ENCODE measurements at places on chromosomes 6 and 20. TPM values are rescaled to one million over a fixed set of nuclear protein-coding genes. Genes with fewer than 3 reads are reported as not detected.

TAPBP gene
- total RNA-seq: 46.6 TPM

AKIRIN2 gene
- 21.6 TPM for total RNA-seq

THEMIS gene
- not detected for total RNA-seq

IP6K3 gene
- 2.0 TPM for total RNA-seq

ZNF831 gene
- total RNA-seq: not detected

CST4 gene
- not detected for total RNA-seq

BIRC7 gene
- total RNA-seq: 2.4 TPM

ZC2HC1B gene
- total RNA-seq: not detected

MPC1 gene
- total RNA-seq: 4.3 TPM

TRIM40 gene
- total RNA-seq: not detected

RIN2 gene
- total RNA-seq: 24.2 TPM

CCR6 gene
- not detected for total RNA-seq

KIAA1755 gene
- total RNA-seq: 0.18 TPM

PRELID3B gene
- 69.8 TPM for total RNA-seq

AGER gene
- total RNA-seq: 1.4 TPM

BTN1A1 gene
- not detected for total RNA-seq

PTCHD4 gene
- total RNA-seq: 0.04 TPM

SLC22A16 gene
- not detected for total RNA-seq

Data from A549 treated with dexamethasone at 1 μM for 4 hours (cell line).